Lung (tissue), 17 donors: ENCODE measurements at places on chromosomes 3 and 15. TPM values are rescaled to one million over a fixed set of nuclear protein-coding genes. Genes with fewer than 3 reads are reported as not detected.
A peak's percentile ranks its signal among the peaks of the same experiment; 100 is the strongest.

Gene CCR8
- not detected for total RNA-seq

Gene RBP2
- total RNA-seq = 1.1 TPM

Gene DMXL2
- total RNA-seq = 105 TPM

Gene PLA2G4F
- 10.9 TPM for total RNA-seq

Gene DPPA2
- not detected for total RNA-seq

Gene LSG1
- 26.0 TPM for total RNA-seq

Gene LRRC31
- total RNA-seq = 0.14 TPM

Gene TTLL13
- 0.34 TPM for total RNA-seq

Gene SLC24A5
- total RNA-seq = not detected

Gene KLHL40
- not detected for total RNA-seq

Gene MOBP
- total RNA-seq = 0.14 TPM

Gene SI
- total RNA-seq = not detected

Gene RUVBL1
- total RNA-seq = 39.6 TPM

Gene CRELD1
- total RNA-seq = 37.7 TPM

Gene IL5RA
- total RNA-seq = 23.3 TPM

Gene KNG1
- total RNA-seq = 0.23 TPM

Gene C3orf22
- total RNA-seq = not detected

Gene EIF5A2
- total RNA-seq = 4.5 TPM

Gene FEZF2
- not detected for total RNA-seq

GRCh38 chr3:172982736-172983364 is 158.2 kb downstream of the SPATA16 start:
- no peak for DNase-seq

- no peak for DNase-seq
Observed at GRCh38 chr3:177752831-177753230, 555.5 kb upstream of the TBL1XR1 start.

DNA sequence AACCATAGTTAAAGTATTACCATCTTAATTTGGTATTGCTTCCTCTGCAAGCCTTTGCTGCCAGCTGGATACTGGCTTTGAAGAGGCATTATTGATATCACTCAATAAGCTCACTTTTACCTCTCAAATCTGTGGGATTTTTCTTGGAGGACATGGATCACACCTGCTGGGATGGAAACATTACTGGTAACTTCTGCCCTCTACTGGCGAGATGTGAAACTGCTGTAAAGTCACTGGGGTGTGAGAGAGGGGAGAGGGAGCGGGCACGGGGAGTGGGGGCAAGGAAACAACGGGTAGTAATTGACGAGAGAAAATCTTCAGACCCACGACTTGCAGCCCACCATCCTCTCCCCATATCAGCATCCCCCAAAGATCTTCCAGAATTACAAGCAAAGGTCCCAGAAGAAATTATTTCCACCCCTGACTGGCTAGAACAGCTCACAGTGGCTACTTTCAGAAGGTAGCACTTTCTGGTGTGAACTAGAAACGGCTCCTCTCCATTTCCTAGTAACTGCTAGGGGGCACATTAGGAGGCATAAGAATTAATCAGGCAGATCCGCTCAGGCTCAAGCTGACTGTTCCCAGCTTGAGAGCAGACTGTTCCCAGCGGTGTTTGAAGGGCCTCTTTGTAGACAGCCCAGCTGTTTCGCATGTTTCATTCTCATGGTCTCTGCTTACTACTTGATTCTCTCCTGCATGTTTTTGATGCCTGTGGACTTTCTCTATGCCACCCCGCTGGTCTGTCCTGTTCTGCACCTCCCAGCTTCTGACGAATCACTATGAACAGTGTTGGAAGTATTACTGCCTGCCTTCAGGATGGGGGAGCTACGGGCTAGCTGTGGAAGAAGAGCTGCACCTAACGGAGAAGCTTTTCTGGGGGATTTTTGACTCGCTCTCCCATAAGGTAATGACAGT is 230.4 kb upstream of the CHRM5 start:
- DNase-seq = peak; percentile 21

GRCh38 chr3:102511168-102511567 is 76.4 kb downstream of the ZPLD1 start:
- DNase-seq = no peak

DNA sequence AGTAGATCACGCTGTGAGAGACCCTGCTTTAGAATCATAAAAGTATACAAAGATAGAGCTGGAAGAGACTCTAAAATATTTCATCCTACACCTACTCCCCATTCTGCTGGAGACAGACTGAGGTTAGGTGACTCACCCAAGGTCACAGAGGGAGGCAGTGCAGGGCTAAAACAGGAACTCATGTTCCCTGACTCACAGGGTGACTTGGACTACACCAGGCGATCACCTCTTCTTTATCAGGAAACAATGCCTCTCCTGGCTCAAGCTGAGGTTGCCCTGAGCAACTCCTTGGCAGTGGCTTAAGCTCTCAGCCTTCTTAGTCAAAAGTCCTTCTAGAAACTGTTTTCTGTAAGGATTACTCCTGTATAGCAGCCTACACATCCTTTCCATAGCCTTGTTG is 26.4 kb upstream of the TNFAIP8L3 start:
- DNase-seq = no peak

- no peak for DNase-seq
Observed at GRCh38 chr3:144501467-144501866, 529.8 kb downstream of the DIPK2A start.

- DNase-seq = peak; percentile 66
Observed at GRCh38 chr15:75673426-75674235, 25.9 kb downstream of the SNX33 start.

GRCh38 chr3:8870134-8870533 is 93.1 kb downstream of the RAD18 start:
- no peak for DNase-seq

DNA sequence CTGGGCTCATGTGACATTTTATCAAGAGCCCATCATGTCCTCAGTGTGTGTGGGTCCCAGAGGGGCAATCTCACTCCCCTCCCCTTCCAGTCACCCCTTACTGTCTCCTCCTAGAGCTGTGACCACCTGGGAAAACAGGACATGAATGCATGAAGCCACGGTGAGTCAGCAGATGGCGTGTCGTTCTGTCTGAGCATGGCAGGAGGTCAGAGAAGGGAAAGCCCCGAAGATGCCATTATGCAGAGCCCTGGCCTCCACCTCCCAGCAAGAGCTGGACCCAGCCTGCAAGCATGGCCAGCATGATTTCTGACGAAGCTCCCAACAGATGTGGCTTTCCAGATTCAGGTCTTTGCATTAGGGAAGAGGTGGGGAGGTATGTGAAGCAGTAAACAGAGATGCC is 118.5 kb downstream of the TLE3 start:
- no peak for DNase-seq

- peak; percentile 68 for DNase-seq
Observed at GRCh38 chr3:143170676-143171075, 51.1 kb downstream of the CHST2 start.

DNA sequence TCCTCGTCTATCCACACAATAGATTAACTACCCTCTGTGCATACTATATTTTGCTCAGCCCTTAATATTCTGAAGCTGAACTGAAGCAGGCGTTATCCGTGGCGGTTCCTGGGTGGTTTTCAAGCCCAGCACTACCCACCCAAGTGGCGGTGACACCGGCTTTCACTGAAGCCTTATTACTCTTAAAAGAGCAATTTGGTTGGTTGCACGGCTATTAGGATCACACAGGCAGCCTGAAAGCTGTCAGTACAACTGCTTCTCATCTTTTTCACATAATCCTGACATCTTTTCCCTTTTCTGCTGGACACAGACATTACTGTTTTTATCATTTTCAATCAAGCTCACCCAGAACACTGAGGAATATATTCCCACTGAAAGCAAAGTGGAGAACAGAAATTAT is 525.3 kb upstream of the ZNF717 start:
- peak; percentile 77 for DNase-seq

- no peak for DNase-seq
Observed at GRCh38 chr3:164507886-164508285, 570.4 kb downstream of the SI start.

DNA sequence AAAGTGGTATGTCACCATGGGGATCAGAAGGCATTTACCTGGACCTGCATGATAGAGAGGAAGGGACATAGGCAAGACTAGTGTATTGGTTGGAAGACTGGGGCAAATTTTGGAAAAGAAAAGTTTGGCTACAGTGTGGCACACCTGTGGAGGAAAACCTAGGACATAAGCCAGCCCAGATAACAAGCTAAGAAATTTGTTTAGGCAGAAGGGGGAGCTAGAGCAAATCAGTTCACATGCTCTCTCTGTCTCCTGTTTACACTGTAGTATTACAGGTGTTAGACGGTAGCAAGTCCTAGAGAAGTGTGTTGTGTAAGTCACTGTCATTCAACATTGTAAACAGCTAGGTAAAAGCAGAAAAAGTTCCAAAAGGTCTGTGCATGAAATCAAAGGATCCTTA is 11.9 kb upstream of the ALDH1A2 start:
- no peak for DNase-seq

DNA sequence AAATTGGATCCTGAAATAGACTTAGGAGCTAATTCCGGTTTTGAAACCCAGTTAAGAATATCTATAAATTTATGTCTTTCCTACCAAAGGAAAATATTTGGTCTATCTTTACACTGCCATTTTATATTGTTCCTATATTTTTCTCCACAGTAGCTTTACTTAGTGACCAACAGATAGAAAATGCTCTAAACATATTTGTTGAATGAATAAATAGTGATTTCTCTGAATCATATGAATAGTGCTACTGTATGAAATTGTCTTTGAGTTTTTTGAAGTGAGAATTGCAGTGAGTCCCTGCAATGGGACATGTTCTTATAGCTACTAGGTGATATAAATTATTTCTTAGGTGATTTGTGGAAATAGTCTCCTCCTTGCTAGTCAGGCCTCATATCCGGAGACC is 18.5 kb upstream of the EID1 start:
- DNase-seq = no peak

GRCh38 chr3:132318451-132318850 is 1.2 kb downstream of the ACP3 start:
- no peak for DNase-seq

GRCh38 chr3:1294586-1294985 is 201.8 kb downstream of the CNTN6 start:
- no peak for DNase-seq

- peak; percentile 77 for DNase-seq
Observed at GRCh38 chr15:70156671-70157271, 59.1 kb upstream of the TLE3 start.

GRCh38 chr3:143326983-143327778 is 207.6 kb downstream of the CHST2 start:
- DNase-seq = no peak

GRCh38 chr15:40059821-40060220 is 20.8 kb upstream of the SRP14 start:
- DNase-seq = no peak

GRCh38 chr15:56929399-56929798 is 11.0 kb downstream of the TCF12 start:
- DNase-seq = no peak

GRCh38 chr3:66803721-66804695 is 194.1 kb upstream of the KBTBD8 start:
- no peak for DNase-seq

GRCh38 chr15:98881526-98882520 is 125.8 kb downstream of the PGPEP1L start:
- peak; percentile 78 for DNase-seq

DNA sequence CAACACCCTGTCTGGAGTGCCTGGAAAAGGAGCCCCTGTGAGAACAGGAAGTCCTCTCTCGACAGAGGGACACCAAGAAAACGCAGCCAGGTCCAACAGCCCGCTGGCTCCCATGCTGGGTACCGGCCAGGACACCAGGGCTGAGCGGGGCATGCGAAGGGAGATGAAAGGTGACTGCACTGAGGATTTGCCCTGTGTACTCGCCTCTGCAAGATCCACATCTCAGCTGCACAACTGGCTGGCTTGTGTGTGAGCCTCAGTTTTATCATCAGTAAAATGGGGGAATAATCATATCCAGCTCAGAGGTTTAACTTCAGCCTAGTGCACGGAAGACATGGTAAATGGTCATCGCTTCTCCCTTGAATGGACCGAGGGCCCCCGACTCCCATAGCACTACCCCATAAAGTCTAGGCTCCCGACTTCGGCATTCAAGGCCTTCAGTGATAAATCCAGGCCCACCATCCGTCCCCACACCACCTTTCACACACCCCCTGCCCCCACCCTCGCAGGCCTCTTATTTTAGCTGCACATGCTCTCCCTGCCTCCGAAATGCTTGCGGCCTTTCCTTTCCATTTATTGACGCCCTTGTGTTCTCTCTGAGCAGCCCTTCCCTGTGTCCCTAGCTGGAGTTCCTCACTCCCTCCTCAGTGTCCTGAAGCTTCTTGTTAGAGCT is 15.8 kb downstream of the ISG20 start:
- DNase-seq = no peak

DNA sequence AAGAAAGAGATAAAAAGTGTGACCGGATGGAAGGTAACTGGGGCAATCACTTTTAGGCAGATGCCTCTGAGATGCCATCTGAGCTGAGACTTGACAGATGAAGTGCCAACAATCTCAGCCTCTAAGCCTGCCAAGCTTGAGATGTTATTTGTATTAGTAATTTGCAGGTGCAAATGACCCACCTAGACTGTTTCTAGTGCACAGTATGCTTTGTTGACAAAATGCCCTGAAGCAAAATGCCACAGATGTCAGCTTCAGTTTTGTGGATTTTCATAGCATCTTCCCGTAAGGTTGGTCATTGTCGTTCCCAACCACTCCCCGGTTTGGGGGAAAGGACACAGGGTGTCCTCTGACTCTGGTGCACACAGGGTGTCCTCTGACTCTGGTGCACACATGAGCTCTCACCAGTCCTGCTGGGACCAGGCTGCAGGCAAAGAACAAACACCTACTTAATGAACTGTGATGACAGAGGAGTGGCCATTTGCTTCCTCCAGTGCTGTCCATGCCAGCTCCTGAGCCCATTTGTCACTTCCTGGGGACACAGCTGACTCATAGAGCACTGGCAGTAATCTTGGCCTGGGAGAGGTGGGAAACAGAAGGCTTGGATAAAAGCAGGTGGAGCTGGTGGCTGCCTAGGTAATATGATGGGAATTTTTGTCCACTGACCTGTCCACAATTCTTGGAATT is 16.7 kb upstream of the PPP1R2 start:
- no peak for DNase-seq

DNA sequence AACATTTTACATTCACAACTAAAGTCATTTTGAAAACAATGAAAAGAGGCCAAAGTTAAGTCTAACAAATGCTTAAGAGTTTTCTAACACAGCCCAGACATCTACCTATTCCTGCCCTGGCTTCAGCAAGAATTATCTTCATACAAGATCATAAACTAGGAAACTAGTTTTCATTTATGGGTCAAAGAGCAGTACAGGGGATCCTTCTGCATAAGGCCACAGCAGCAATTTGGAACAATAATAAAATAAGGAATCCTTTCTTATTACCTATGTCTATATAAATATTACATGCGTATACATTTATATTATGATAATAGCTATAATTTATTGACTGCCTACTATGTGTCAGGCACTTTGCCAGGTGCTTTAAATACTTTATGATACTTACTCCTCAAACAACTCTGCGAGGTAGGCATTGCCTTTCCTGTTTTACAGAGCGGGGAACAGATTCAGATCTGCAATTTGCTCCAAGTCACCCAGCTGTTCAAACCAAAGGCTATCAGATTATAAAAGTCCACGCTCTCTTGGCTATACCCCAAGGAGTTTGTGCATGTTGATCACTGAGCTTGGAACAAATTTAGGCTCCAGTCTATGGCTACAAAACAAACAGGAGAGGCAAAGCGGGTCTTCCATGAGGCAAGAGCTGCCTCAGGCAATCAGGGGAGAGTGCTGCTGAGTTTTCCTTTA is 196.4 kb downstream of the RORA start:
- no peak for DNase-seq

- no peak for DNase-seq
Observed at GRCh38 chr3:114466816-114467215, 173.0 kb downstream of the TIGIT start.

- DNase-seq = no peak
Observed at GRCh38 chr15:78104566-78105475, 12.5 kb downstream of the SH2D7 start.

GRCh38 chr3:30352410-30353318 is 253.7 kb upstream of the TGFBR2 start:
- no peak for DNase-seq
